Activated B cell treated with CpG ODN at 0.5 μM for 24 hours (primary cell): ENCODE measurements at places on chromosomes 5 and 9.

DNA sequence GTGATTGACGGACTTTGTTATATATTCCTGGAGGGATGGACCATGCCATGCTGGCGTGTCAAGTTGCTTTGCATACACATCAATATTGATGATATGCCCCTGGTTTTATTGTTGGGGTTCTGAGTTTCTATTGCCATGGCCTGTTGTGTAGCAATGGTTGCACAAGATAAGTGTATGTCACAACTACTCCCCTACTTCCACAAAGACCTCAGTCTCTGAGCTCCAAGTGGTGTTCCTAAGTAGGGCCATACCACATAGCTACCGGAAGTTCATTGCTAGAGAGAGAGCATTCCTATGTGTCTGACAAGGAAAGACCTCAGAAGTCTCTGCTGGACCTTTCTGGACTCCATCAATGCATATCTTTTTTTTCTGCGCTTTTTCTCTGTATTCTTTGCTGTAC lies 19.8 kb downstream of the TXNDC8 start:
- no peak overlapping the region for H3K27ac ChIP-seq
- no peak for DNase-seq
- H3K27me3 ChIP-seq: peaks cover 4% of the 10 kb centered on the region
- no peaks in the 10 kb centered on the region for H3K36me3 ChIP-seq

DNA sequence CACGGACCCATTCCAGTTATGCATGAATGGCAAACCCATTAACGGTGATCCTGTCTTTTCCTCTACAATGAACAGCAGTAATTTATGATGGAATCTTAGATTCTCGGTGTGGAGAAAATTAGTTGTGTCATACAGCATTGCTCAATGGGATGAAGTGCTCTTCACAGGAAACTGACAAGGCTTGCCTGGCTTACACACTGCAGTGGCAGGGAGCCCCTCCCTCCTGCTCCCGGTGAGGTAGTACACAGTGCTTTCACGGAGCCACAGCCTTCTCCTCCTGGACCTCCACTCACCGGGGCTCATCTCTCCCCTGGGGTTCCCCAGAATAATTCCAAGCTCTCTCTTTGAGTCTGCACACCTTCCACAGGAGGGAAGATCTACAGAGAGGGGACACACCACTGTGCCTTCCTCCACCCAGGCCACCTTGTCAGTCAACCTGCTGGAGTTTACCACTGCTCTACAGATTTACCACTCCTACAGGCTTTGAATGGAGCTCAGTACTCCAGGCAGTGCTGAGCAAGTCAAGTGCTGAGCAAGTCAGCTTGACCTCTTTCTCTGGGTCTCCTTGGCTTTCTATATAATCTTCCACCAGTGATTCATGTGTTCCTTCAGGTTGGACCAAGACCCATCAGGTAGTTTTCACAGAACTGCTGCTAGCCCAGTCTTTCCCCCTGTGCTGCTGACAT lies 59.1 kb upstream of the TBC1D2 start:
- DNase-seq: no peak
- H3K27ac ChIP-seq: no peak overlapping the region
- H3K27me3 ChIP-seq: no peaks in the 10 kb centered on the region
- no peak overlapping the region for H3K4me3 ChIP-seq
- H3K4me1 ChIP-seq: peaks cover 2% of the 10 kb centered on the region

DNA sequence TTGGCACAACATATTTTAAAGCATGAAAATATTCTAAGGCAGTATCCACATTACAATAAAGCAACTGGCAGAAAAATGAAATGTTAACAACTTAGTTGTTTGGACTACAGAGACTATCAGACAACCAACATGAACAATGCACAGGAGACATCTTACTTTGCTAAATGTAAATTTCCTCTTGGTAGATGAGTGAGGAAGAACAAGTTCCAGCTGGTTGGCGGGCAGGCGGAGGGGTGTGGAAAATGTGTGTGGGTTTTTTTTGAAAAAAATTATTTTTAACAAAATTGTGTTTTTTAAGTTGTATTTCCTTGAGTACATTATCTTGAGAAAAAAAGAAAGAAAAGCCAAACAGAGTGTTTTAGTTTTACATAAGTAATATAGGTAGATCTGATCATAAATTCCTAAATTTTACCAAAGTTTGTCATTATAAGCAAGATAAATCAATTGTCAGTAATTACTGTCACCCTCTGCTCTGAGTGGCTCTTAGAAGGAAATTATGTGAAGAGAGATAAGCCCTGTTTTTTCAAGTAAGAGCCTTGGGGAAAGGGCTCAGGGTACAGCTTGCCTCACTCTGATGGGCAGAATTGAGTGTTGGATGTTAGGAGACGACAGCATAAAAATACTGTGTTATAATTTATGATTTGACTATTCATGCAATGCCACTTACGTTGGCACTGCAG lies 42.5 kb downstream of the TMEM167A start:
- no peaks in the 10 kb centered on the region for H3K36me3 ChIP-seq
- H3K4me1 ChIP-seq: no peaks in the 10 kb centered on the region
- no peak overlapping the region for H3K27ac ChIP-seq
- H3K27me3 ChIP-seq: peaks cover 3% of the 10 kb centered on the region

GRCh38 chr5:1111727-1112289 lies at the start of gene SLC12A7:
SLC12A7 (minus strand) TSS chr5:1112063; CDS start chr5:1111991, 72 bp downstream.
- H3K27ac ChIP-seq: no peak within 1 kb of the TSS
- peaks cover 2% of the 10 kb centered on the region for H3K36me3 ChIP-seq

GRCh38 chr9:649128-650074 lies 192.1 kb upstream of the DMRT1 start:
- no peak overlapping the region for H3K27ac ChIP-seq
- H3K4me1 ChIP-seq: peaks cover 40% of the 10 kb centered on the region
- H3K4me3 ChIP-seq: no peak overlapping the region
- H3K27me3 ChIP-seq: no peaks in the 10 kb centered on the region
